ENCODE measurements at places on chromosomes 11 and 22. TPM values are rescaled to one million over a fixed set of nuclear protein-coding genes. Genes with fewer than 3 reads are reported as not detected.

The PLEKHB1 gene
- 11.6 TPM for total RNA-seq

The C11orf97 gene
- total RNA-seq, result not detected

The PMM1 gene
- total RNA-seq, result 38.2 TPM

The ARHGAP8 gene
- 1.2 TPM for total RNA-seq

The SPINDOC gene
- total RNA-seq, result 50.4 TPM

GRCh38 chr11:86176165-86176884, 68.2 kb upstream of the EED start:
- no peaks in the 10 kb centered on the region for H3K36me3 ChIP-seq
- DNase-seq, result peak; percentile 62
- peak overlapping the region; percentile 66 for H3K27ac ChIP-seq
- H3K4me3 ChIP-seq, result no peak overlapping the region
- H3K4me1 ChIP-seq, result peaks cover 22% of the 10 kb centered on the region
- H3K27me3 ChIP-seq, result no peaks in the 10 kb centered on the region

DNA sequence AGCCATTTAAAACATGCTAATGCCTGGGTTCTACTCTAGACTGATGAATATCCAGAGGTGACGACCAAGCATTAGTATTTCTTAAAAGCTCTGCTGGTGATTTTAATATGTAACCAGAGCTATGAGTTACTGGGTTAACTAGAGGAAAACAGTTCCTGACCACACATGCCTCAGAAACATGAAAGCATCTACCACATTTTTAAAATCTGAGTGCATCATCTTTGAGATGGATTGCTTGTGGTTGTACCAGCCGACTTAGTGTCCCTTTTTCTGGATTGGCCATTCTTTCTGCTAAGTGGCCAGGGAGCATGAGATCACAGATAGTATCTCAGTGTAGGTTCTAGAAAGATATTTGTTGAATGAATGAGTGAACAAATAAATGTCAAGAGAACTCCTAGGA, 152.4 kb downstream of the NTM start:
- no peak overlapping the region for H3K27ac ChIP-seq
- H3K4me1 ChIP-seq, result no peaks in the 10 kb centered on the region
- H3K36me3 ChIP-seq, result no peaks in the 10 kb centered on the region
- no peak overlapping the region for H3K4me3 ChIP-seq
- no peaks in the 10 kb centered on the region for H3K27me3 ChIP-seq

DNA sequence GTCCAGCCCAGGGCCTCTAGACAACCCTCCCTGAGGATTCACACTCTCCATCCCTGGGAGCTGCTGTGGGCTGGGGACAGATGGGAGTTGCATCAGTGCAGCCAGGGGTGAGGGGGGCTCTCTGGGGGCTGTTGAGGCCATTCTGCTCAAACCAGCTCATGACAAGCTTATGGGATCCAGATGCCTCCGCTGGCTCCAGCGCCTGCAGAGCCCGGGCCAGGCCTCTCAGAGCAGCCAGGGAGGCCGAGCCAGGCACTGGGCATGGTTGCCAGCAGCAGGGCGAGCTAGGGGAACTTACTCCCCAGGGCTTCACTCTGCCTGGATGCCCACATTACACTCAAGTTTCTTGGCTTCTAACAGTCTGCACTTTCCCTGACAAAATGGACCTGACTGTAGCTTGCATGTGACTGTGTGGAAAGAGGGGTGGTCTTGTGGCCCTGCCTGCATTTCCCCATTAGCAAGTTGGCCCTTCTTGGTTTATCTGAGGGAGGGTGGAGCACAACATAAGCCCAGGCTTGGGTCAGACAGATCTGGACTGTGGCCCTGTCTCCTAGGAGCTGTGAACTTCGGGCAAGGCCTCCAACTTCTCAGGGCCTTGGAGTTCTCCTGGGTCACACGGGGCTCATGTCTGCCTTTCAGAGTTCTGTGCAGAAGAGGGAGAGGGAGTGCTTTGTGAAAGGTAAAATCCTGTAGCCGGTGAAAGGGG, 34.5 kb upstream of the CYB5R3 start:
- no peak overlapping the region for H3K27ac ChIP-seq
- no peaks in the 10 kb centered on the region for H3K4me1 ChIP-seq
- DNase-seq, result no peak
- H3K4me3 ChIP-seq, result no peak overlapping the region

DNA sequence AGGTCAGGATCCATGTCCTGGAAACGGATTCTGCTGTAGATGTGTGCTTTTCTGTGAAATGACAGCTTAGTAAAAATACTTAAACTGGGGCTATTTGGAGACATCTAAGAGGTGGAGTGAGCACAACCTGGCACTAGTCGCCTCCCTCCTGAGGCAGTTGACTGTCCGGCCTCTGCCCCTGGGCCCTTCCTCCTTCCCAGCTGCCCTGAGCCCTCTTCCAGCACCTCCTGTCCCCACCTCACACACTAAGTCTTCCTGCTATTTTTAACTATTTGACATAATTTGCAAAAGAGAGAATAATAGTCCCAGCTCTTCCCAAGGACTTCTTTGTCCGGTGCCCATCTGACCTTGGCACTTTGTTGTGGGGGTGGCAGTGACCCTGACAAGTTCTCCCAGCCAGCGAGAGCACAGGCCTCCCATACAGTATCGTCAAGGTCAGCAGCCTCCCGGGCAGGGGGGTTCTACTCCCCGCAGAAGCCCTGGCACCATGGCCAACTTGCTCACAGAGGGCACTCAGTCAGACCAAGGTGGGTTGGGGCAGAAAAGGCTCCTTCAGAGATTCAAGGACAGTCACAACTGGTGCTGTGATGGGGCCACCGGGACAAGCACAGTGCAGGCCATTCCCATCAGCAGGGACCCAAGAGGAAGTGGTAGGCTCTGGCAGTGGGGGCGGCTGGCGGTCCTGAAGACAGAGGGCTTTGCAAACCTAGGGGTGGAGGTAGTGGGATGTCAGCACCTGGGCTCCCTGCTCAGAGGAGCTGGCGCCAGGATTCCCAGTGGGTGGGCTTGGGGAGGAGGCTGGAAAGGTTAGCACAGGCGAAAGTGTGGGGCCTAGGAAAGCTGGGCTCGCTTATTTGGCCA, 5.5 kb upstream of the NEAT1 start:
- H3K36me3 ChIP-seq, result peaks cover 3% of the 10 kb centered on the region
- DNase-seq, result peak; percentile 52
- peak overlapping the region; percentile 87 for H3K4me3 ChIP-seq
- H3K27me3 ChIP-seq, result no peaks in the 10 kb centered on the region

DNA sequence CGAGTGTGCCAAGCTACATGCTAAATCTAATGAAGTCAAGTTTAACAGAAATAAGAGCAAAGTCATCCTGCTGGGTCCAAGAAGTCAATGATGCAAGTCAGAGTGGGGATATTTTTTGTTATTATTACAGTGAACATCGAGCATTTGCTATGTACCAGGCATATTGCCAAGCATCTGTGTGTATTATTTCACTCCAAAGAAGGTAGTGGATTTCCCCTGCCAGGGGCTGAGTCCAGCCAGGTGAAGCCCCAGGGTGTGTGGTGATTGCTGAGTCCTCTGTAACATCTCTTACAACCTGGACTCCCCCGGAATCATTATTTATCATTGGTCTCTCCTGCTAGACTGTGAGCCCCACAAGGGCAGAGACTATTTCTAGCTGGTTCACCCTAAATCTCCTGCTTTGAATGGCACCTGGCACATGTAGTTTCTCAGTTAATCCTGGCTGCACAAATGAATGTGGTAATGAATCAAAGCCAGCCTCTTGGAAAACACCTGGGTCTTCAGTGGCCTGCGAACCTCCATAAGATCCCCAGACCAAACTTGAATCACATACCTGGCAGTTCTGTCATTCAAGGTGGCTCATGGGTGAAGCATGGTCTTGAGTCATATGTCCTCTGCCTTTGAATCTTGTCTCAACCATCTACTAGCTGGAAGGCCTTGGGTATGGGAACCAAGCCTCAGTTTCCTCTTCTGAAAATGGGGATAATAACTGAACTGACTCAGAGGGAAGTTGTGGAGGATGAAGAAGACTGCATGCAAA, 549.2 kb downstream of the MIAT start:
- no peaks in the 10 kb centered on the region for H3K4me1 ChIP-seq
- H3K27me3 ChIP-seq, result no peaks in the 10 kb centered on the region
- H3K36me3 ChIP-seq, result no peaks in the 10 kb centered on the region
- H3K4me3 ChIP-seq, result no peak overlapping the region
- H3K27ac ChIP-seq, result no peak overlapping the region

GRCh38 chr11:133508468-133508867, 23.8 kb downstream of the OPCML start:
- DNase-seq, result no peak
- no peaks in the 10 kb centered on the region for H3K36me3 ChIP-seq
- H3K27me3 ChIP-seq, result no peaks in the 10 kb centered on the region
- no peak overlapping the region for H3K4me3 ChIP-seq
- H3K4me1 ChIP-seq, result no peaks in the 10 kb centered on the region

DNA sequence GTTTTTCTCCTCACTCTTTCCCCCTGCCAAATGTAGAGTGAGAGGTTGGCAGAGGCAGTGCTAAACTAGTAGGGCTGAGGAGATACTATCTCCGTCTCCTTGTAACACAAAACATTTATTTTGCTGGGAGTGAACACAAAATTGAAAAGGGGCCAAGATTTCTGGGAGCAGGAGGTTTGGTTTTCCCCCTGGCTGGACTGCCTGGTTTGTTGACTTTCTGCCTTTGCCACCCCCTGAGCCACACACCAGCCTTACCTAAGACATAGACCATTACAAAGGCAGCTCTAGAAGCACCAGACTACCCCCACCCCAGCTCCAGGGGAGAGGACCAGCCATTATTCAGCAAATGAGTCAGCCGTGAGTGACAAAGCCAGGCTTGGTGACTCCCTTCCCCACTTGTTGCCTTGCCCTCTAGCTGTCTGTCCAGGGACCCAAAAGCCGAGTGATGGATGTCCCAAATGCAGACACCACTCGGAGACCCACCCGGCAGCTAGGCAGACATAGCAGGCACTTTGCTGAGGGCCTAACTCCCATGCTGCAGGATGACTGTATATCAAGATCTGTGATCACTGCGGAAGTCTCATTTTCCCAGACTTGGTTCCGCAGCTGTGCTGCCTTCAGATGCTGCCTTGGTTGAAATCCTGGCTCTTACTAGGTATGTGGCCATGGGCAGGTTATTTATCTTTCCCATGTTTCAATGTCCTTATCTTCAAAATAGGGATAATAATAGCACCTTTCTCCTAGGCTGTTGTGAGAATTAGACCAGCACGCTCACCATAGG, 17.7 kb upstream of the CDON start:
- H3K4me3 ChIP-seq, result no peak overlapping the region
- DNase-seq, result no peak
- H3K36me3 ChIP-seq, result no peaks in the 10 kb centered on the region
- no peak overlapping the region for H3K27ac ChIP-seq
- H3K27me3 ChIP-seq, result no peaks in the 10 kb centered on the region
